Stimulated activated CD4-positive, alpha-beta T cell treated with anti-CD3 and anti-CD28 coated beads, Interleukin-15, amount 100 ng/mL, for 48 hours (primary cell): ENCODE measurements at places on chromosomes 7 and 10.

- DNase-seq: no peak
These were observed 62.5 kb downstream of the CSGALNACT2 start for GRCh38 chr10:43200538-43201390.

DNA sequence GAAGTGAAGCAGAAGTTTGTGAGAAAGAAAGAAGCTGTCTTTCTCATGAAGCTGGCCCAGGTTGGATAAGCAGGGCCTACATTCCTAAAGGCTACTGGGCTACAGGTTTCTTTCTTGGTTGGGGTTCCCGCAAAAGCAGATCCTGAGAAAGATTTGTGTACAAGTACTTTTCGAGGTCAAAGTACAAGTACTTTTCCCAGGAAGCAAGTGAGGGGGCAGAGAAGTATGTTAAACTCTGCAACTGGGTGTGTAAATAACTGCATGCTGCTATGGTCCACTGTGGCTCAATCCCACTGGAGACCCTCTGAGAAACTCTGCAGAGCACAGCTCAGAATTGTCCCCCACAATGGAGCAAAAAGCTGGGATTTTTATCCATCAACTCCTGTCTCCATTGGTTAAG lies 28.7 kb downstream of the LSM5 start:
- DNase-seq: no peak

DNA sequence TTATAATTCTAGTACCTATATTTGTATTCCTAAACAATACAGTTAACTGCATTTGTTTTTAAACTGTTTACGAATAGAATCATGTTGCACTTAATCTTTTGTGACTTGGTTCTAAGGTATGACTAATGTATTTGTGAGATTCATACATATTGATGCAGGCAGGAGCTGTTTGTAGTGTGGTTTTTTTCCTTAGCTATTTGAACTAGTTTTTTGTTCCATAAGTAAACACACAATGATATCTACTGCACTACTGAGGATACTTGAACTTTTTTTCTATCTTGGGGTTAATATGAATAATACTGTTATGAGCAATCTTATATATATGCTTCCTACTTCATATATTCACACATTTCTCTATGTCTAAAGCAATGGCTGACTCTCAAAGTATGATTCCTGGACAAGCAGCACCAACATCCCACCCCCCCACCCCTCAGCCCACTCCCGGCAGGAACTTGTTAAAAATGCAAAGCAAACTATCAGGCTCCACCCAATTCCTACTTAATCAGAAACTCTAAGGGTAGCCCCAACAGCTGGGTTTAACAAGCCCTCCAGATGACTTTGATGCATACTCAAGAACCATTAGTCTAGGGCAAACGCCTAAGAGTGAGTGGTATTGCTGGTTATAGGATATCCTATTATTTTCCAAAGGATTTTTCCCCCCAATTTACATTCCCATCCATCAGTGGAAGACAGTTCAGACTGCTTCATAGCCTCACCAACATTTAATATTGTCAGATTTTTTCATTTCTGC lies 25.8 kb downstream of the BRAF start:
- no peak for DNase-seq

DNA sequence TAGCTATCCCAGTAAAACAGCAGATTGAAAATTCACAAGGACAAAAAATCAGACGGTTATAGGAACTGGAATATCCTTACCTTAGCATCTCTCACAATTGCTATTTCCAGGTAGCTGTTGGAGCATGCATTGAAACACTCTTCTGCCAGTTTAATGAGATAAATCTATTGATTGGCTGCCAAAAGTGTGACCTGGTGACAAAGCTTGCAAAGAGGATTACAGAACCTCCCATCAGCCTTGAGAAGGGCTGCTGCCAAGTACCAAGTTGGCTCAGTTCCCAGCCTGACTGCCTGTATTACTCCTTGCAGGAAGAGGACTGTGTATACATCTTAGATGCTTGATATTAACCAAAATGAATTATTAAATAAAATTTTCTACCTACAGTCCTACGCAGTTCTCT lies 5.1 kb downstream of the PRLHR start:
- no peak for DNase-seq

DNA sequence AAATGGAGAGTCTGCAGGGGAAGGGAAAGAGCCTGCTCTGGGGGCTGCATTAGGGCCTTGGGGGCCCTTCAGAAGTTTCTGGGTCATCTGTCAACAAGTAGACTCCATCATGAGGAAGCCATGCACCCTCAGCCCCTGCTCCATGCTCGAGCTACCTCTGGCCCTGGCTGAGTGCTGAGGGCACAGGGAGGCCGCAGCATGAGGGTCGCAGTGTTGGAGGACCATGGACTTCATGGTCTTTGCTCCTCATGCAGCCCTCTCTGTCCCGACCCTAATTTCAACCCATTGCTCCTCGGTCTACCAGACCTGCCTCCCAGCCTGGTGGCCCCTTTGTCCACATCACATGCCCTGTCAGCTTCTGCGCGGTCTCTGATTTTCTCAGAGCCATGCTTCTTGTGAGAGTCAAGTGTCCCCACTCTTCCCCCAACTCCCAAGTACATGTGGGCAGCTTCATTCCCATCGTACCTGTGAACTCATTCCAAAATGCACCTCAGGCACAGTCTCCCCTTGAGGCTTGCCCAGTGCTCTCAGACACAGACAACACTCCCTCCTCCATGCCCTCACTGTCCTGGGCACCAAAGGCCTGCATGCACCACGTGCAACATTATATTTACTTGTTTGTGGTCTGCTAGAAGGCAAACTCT lies 14.7 kb downstream of the ZNF488 start:
- no peak for DNase-seq

DNA sequence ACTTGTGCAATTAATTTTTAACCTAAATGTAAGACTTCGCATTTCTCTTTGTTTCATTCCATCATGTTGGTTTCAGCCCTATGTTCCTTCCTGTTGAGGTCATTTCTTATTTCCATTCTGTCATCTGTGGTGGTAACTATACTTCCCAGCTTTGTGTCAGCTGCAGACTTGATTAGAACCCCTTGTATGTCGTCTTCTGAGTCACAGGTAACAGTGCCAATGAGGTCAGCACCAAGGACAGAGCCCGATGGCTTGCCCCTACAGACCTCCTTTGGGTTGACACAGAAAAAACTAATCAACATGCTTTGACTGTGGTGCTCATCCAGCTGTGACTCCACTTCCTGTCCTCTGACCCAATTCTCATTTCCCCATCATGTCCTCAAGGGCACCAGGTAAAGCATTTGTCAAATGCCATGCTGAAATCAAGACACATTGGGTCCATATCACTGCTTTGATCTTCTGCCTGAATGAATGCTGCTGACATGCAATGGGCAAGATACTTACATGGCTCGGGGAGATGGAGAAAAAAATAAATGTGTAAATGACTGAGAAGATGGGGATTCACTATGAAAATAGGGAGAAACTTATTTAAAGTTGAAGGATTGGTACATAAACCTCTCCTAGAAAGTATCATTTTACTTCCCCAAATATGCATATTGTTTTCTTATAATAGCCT lies 25.6 kb upstream of the CRTAC1 start:
- no peak for DNase-seq

DNA sequence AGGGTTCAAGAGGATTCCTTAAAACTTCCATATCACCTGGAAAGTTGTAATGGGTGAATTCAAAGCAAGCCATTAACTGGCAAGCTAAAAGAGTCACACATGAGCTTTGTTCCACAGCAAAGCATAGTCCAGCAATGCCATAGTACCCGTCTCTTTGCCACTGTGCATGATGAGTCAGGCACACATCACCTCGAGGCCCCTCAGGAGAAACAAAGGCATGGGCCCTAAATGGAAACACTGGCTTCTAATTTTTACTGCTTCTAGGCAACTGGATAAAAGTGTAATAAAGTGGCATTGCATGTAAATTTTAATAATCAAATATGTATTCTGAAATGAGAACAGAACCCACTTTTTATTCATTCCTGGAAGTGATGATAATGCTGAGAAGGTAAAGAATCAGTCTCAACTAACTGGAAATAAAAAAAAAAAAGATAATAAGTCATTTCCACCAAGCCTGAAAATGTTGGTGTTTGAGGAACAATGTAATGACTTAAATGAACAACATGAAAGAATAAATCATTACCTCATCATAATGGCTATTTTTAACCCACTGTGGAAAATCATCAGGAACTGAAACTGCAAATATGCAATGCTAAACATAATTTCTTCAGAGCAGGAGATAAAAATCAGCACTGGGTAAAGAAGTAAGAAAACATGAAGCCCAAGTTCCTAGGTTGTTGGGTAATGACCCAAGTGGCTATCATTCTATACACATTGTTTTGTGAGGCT lies 104.9 kb downstream of the CDK6 start:
- DNase-seq: peak; percentile 38

- DNase-seq: no peak
These were observed 647 bp downstream of the ECHS1 start for GRCh38 chr10:133372507-133372906.
